ENCODE measurements at places on chromosomes 3 and 15.
A peak's percentile ranks its signal among the peaks of the same experiment; 100 is the strongest.

- DNase-seq = no peak
Observed at GRCh38 chr3:142278451-142278850, 53.1 kb upstream of the GK5 start.

GRCh38 chr3:29924783-29925561, 644.1 kb downstream of the RBMS3 start:
- no peak for DNase-seq

GRCh38 chr3:123380261-123380660, 68.6 kb downstream of the ADCY5 start:
- DNase-seq = no peak

- peak; percentile 57 for DNase-seq
Observed at GRCh38 chr15:51737522-51738305, at the start of gene LYSMD2. Gene LYSMD2, minus strand, starts transcription at chr15:51737655. Its CDS starts 33 bp downstream, at chr15:51737622.

GRCh38 chr3:100775669-100776068, 66.4 kb downstream of the TFG start:
- no peak for DNase-seq

- DNase-seq = no peak
Observed at GRCh38 chr3:17076940-17077605, 192.3 kb downstream of the PLCL2 start.

- no peak for DNase-seq
Observed at GRCh38 chr3:123524981-123525380, 59.9 kb downstream of the HACD2 start.

DNA sequence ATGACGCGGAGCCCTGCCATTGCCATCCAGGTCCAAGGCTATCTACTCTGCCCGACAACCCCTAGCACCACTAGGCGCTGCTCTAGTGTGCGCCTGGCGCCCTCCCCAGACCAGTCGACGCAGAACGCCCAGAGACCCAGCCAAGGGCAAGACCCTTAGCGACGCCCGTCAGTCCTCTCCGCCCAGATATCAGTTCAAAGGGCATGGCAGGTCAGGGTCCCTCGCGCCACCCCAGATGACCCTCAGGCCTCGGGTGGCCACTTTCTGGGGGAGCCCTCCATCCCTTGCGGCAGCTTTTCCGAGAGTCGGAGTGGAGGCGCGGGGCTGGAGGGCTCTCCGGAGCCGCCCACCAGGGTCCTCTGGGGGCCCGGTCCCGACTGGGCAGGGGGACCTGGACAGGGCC, 371 bp upstream of the CLSTN2 start:
- no peak for DNase-seq

GRCh38 chr15:67722030-67722817, 103.1 kb upstream of the SKOR1 start:
- no peak for DNase-seq

GRCh38 chr3:184815046-184815930, 3.3 kb downstream of the VPS8 start:
- no peak for DNase-seq

GRCh38 chr15:23642413-23643044, 5.1 kb downstream of the MAGEL2 start:
- DNase-seq = peak; percentile 11

GRCh38 chr3:145698749-145699148, 462.2 kb downstream of the PLOD2 start:
- no peak for DNase-seq

DNA sequence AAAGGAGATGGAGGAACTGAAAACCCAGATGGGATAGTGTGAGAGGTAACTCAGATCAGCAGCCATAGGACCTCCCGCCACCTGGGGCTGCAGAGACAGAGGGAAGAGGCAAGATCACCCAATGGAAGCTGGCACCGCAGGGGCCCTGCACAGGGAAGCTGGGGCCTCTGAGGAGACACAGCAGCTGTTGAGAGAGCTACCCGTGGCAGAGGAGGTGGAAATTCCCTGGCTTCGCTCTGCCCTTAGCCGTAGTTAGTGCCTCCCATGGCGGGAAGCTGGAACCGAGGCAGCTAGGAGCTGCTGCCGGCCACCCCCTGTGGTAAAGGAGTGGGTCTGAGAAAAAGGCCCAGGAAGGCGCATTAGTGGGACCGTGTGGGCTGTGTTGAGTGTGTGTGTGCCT, 18.0 kb upstream of the PLXNA1 start:
- DNase-seq = no peak

DNA sequence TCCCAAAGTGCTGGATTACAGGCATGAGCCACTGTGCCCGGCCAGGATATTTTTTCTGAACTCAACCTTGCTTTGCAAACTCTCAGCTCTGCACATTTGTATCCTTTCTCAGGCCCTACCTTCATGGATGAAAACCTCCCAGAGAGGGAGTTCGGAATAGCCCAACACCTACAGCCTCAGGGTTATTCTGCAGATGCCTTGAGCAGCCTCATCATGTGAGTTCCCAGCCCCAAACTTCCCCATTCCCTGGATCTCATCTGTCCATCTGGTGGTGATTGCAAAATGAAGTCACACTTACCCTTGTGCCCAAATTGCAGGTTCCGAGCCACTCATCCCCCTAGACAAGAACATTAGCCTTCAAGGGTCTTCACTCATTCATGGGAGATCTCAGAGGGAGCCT, 39.9 kb upstream of the KLHL25 start:
- DNase-seq = no peak

GRCh38 chr15:51155016-51155580, 60.4 kb upstream of the TNFAIP8L3 start:
- no peak for DNase-seq

DNA sequence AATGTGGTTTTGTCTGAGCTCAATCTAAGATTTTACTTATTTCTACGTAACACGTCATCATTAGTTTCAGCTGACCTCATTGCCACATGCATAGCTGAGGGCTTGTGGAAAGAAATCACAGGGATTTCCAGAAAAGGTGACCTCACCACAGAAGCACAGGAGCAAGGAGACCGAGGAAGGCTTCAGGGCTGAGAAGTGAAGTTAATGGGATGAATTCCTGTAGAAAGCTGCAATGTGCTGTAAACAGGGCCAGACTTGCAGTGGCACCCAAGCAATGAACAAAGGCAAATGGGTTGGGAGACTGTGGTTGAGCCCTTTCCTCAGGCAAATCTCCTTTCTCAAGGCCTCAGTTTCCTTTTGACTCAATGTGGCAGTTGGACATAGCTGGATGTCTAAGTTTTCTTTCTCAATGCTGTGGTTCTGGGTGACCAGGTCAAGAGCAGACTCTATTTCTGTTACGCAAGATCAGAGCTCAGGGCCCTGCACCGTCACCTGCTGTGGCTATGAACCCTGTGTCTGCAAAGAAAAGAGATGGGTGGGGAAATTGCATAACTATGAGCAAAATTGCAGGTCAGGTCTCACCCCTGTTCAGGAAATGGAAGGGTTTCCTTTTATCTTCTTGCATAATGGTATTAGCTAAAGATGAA, 252.2 kb upstream of the TBL1XR1 start:
- DNase-seq = no peak

DNA sequence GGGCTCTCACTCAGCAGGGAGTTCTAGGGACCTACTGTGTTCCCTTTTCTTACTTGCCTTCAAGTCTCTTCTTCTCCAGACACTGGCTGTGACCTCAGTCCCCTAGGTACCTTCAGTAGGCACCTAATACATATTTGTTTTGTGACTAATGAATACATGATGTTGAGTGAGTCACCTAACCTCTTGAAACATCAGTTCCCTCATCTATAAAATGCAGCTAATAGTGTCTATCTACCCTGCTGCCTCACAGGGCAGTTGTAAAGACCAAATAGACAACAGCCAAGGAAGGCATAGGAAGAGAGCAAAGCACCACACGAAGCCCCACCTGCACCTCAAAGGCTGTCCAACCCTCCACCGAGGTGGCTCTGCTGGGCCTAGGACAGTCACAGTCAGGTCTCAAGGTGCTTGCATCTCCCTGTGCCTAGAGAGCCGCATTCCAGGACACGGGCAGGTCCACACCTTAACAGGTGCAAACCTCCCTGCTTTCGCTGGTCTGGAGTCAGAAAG, 29.1 kb downstream of the DAPK2 start:
- DNase-seq = no peak

DNA sequence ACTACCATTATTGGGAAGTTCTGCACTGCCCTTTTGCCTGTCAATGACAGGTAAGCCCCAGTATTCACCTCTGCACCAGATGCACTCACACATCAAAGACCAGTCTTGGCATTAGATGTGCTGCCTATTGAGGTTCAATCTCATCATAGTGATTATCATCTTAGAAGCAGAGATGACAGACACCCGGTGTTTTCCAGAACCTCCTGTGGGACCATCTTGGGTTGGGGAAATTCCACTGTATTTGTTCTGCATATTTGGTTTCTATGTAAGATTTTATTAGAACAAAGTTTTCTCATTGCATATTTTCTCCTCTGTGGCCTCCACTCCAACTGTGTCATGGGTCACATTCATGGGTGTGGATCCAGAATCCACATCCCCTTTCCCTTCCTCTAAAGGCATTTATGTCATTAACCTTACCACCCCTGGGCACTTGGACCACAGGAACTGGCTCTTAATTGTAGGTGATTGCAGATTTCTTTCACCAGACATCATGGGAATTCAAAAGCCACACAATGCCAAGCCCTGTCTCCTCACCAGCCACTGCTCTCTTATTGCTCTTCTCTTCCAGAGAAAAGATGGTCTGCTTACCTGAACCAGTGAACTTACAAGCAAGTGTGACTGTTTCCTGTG, 31.2 kb downstream of the PLA1A start:
- no peak for DNase-seq

- no peak for DNase-seq
Observed at GRCh38 chr3:186949281-186949982, 19.1 kb downstream of the ST6GAL1 start.

DNA sequence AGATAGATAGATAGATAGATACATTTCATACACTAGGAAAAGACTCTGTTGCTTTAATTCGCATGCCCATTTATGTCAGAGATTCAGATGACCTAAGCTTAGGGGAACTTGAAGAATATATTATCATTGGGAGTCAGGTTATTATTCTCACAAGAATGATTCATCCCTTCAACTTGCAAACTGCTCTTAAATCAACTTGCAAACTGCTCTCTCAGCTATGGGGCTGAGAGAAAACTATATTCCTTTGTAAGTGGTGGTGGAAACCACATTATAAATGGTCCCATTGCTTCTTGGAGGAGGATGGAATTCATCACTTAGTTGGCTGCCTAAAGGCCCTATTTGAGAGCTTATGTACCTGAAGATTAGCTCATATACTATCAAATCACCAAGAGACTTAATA, 160.9 kb upstream of the STAC start:
- DNase-seq = no peak

- DNase-seq = no peak
Observed at GRCh38 chr15:80199869-80200268, 47.1 kb downstream of the FAH start.

DNA sequence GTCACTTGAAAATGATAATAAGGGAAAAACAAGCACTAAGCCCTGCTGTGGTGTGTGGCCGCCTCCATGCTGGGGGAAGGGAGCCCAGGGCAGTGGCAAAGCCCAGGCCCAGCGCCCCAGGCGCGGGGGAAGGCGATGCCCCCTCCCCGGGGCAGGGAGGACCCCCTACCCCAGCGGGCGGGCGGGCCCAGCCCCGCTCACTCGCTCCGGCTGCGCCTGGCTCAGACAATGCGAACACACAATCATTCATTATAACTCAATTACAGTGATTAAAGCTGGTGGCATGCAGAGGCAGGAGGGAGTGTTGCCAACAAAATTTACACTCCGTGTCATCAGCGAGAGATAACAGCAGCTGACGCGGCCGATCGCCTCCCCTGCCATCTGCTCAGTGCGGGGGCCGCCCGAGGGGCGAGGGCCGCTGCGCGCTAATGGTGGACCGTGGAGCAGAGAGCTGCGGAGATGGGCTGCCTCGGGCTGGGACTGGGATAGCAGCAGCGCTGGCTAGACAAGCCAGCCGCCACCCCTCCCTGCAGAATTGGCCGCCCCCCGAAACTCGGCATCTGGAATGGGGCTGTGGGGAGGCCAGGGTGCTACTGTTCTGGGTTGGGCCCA, 64.1 kb downstream of the TLE3 start:
- no peak for DNase-seq

- no peak for DNase-seq
Observed at GRCh38 chr15:86221119-86221518, 141.4 kb downstream of the AGBL1 start.

DNA sequence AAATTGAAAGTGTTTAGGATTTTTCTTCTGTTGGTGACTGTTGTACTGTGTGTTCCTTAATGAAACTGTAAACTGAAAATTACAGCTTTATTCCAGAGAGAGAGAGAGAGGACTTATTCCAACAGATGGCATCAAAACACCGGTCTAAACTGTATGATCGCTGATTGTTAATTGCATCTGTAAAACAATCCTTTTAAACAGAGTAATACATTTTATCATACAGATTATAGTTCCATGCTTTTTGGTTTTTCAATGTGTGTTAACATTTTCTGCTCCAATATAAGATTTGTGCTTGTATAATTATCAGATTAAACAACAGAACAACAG, 289.7 kb upstream of the DNAJC19 start:
- DNase-seq = no peak

GRCh38 chr3:71646971-71647370, 63.4 kb upstream of the FOXP1 start:
- DNase-seq = no peak

- no peak for DNase-seq
Observed at GRCh38 chr3:132927896-132928295, 110.3 kb upstream of the TMEM108 start.

- no peak for DNase-seq
Observed at GRCh38 chr3:194270627-194271459, 80.3 kb downstream of the CPN2 start.

- DNase-seq = no peak
Observed at GRCh38 chr15:89030311-89030710, 57.9 kb upstream of the ABHD2 start.

- DNase-seq = no peak
Observed at GRCh38 chr3:14581334-14582044, 41.3 kb upstream of the GRIP2 start.

DNA sequence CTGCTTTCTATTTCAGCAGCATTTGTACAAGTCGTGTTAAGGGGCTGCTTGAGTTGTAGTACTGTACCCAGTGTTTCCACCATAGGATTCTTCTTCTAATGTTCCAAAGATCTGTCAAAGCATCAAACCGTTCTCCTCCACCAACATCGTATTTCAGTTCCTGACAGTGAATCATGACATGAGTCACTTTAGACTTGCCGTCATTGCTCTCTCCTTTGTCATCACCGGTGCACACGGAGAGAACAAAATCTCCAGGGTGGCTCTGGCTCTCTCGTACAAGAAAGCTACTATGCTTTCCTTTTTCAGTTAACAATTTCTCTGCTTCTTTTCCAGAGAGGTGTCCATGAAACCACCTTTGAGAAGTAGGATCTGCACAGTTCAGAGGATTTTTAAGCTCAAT, 270.9 kb upstream of the CCDC54 start:
- no peak for DNase-seq
